ENCODE measurements at places on chromosomes 2 and 18. TPM values are rescaled to one million over a fixed set of nuclear protein-coding genes. Genes with fewer than 3 reads are reported as not detected.
A peak's percentile ranks its signal among the peaks of the same experiment; 100 is the strongest.

DNA sequence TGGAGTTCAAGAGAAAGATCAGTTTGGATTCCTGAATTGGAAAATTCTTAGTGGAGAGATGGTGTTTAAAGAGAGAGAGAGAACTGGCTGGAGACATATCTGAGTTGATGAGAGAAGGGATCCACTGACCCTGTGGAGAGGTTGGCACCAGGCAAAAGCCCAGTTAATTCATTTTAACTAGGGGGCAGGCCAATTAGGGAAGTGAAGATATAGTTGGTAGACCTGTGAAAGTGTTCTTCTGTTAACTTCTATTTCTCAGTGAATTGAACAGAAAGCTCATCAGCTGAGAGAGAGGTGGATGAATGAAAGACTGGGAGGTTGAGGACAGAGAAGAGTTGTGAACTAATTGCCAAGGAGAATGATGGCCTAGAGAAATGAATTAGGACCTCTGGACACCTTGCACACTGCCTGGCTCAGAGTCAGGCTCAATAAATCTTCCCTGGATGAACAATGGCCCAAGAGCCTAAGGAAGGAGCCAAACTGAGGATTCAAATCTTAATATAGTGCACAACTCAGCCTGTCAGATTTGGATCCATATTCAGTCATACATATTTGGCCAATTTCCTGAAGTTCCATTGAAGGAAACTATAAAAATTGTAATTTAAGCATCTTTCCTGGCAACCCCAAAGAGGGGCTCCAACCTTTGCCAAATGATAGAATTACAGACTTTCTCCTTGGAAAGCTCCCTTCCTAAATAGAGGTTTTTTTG, 82.2 kb upstream of the RMDN2 start:
- H3K4me3 ChIP-seq = no peak overlapping the region
- H3K4me1 ChIP-seq = peaks cover 19% of the 10 kb centered on the region
- H3K36me3 ChIP-seq = peaks cover 3% of the 10 kb centered on the region

DNA sequence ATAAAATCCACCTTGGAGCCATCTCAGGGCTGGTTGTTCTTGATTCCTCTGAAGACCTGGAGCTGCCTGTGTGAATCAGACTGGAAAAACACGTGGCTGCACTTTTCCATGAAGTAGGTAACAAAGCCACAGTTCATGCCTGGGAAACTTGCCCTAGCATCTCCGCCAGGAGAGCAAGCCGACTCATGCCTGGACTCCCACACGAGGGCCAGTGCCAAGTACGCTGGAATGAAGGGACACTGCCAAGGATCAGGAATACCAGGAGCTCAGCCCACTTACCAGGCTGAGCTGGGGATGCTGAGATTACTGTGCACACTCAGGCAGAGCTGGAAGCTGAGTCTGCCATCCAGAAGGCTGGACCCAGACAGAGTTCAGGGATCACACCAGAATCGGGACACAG, 10.9 kb upstream of the FHL2 start:
- H3K27me3 ChIP-seq = peaks cover 6% of the 10 kb centered on the region
- peaks cover 13% of the 10 kb centered on the region for H3K4me1 ChIP-seq
- DNase-seq = no peak
- H3K27ac ChIP-seq = no peak overlapping the region
- H3K36me3 ChIP-seq = no peaks in the 10 kb centered on the region

ZSWIM2 gene
- total RNA-seq = not detected

SAG gene
- total RNA-seq = not detected

DNA sequence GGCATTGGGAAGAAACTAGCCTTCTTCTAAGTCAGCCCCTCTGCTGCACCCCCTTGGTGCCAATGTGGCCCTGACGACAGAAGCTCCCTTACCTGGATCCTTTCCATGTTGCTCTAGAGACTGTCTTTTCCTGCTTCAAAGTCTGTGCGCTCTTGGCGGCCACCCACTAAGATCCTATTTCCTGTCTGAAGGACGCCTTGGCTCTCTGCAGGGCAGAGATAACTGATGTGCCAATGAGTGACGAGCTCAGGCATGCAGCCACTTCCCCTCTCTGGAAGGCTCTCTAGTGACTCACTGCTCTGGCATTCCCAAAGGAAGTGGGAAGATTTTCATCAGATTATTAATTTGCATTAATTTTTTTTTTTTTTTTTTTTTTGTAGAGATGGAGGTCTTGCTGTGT, 273.5 kb downstream of the CDH20 start:
- no peak overlapping the region for H3K27ac ChIP-seq
- DNase-seq = peak; percentile 46
- peaks cover 20% of the 10 kb centered on the region for H3K4me1 ChIP-seq
- peaks cover 66% of the 10 kb centered on the region for H3K27me3 ChIP-seq
- peak overlapping the region; percentile 54 for H3K4me3 ChIP-seq
- H3K36me3 ChIP-seq = peaks cover 6% of the 10 kb centered on the region

TUBB6 gene
- 57.5 TPM for total RNA-seq

- peaks cover 27% of the 10 kb centered on the region for H3K4me1 ChIP-seq
- H3K27me3 ChIP-seq = peaks cover 23% of the 10 kb centered on the region
- DNase-seq = no peak
- H3K27ac ChIP-seq = no peak overlapping the region
- H3K36me3 ChIP-seq = no peaks in the 10 kb centered on the region
These were observed 2.6 kb downstream of the CDH2 start for GRCh38 chr18:28174181-28174905.

RNF125 gene
- 0.63 TPM for total RNA-seq

CREG2 gene
- 0.42 TPM for total RNA-seq

SPAST gene
- total RNA-seq = 33.5 TPM

- no peaks in the 10 kb centered on the region for H3K27me3 ChIP-seq
- DNase-seq = no peak
- H3K36me3 ChIP-seq = no peaks in the 10 kb centered on the region
- H3K4me1 ChIP-seq = peaks cover 32% of the 10 kb centered on the region
- no peak overlapping the region for H3K4me3 ChIP-seq
These were observed 292.5 kb downstream of the TNS1 start for GRCh38 chr2:217710211-217710765.

CDKL4 gene
- total RNA-seq = 0.60 TPM

ADD2 gene
- total RNA-seq = 1.3 TPM

ZC3H6 gene
- 12.1 TPM for total RNA-seq

DNA sequence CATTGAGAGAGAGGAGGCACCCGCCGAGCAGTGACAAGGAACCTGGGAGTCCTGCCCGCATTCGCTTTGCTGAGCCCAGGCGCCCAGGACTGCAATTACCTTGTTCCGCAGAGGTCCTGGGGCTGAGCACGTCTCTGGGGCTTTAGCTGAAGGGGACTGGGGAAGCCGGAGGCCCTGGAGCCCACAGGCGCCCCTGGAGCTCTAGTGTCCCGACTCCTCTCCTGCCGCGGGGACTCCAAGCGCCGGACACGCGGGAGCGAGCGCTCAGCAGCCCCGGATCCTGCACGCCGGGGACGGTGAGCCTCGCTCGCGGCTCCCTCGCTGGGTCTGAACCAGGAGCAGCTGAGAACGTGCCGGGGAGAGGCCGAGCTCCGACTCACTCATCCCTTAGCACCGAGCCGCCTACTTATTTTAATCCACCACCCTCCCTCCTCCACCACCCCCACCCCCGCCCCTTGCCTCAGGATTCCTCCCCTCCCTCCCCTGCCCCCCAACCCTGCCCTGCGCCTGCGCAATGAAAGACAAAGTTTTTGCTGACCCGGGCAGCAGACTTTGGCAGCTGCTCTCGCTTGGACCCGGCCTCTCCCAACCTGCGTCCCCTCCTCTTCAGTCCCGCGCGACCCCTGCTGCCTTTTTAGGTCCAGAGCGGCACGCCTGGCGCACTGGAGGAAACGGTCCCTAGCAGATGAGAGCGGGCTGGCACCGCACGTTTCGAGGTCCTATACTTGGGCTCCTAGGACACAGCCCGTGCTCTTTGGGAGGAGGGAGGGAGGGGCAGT, at the start of gene OSR1:
TSS of gene OSR1 (minus strand) at position 382 of the 779 bp plus-strand sequence. CDS start 4,818 bp downstream, outside the sequence.
- no peak for DNase-seq
- H3K4me3 ChIP-seq = peak within 1 kb of the TSS; percentile 76
- peaks cover 100% of the 10 kb centered on the region for H3K27me3 ChIP-seq
- peaks cover 43% of the 10 kb centered on the region for H3K4me1 ChIP-seq
- no peak within 1 kb of the TSS for H3K27ac ChIP-seq
- peaks cover 2% of the 10 kb centered on the region for H3K36me3 ChIP-seq

DNA sequence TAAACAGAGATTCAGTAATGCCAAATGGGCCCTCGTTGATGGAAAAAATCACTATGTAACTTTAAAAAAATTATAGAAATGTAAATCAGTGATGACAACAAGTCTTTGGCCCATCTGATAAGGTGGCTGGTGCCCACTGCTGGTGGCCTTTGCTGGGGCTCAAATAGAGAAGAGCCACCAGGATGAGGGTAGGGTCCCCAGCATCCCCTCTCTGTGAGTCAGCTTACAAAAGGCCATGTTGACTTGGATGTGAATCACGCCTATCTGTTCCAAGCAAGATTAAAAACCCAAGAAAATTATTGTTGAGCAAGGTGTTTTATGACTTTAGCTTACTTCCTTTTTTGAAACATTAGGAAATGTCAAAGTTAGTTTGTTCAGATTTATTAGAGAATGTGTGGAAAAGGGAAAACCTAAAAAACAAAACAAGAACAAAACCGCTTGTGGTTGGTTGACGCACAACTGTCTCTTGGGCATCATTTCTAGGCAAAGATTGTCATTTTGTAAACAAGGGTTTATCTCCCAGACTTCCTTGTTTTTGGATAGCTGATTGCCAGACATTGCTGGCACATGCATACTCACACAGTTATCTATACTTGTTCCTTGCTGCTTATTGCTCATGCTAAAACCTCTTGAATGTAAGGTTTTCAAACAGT, 53.7 kb upstream of the ZNF396 start:
- H3K27me3 ChIP-seq = no peaks in the 10 kb centered on the region
- H3K27ac ChIP-seq = no peak overlapping the region
- H3K36me3 ChIP-seq = peaks cover 4% of the 10 kb centered on the region
- no peak for DNase-seq

IL1F10 gene
- not detected for total RNA-seq

DNA sequence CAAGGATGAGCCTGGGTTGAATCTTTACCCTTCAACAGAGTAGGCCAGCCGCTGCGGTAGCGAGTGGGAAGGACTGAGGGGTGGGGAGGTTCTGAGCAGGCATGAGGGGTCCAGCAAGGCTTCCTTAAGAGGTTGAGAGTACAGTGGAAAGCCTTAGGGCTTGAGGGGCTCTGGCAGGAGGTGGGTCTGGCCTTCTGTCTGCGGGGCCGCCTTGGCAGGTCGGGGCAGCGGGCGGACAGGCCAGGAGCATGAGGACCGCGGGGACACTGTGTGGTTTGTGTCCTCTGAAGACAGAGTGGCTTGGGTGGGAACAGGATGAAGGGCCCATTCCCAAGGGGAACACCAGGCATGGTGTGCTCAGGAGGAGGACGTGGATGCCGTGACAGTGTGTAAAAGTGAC, 250.3 kb downstream of the AGAP1 start:
- no peaks in the 10 kb centered on the region for H3K4me1 ChIP-seq
- no peaks in the 10 kb centered on the region for H3K27me3 ChIP-seq
- peaks cover 17% of the 10 kb centered on the region for H3K36me3 ChIP-seq

DNA sequence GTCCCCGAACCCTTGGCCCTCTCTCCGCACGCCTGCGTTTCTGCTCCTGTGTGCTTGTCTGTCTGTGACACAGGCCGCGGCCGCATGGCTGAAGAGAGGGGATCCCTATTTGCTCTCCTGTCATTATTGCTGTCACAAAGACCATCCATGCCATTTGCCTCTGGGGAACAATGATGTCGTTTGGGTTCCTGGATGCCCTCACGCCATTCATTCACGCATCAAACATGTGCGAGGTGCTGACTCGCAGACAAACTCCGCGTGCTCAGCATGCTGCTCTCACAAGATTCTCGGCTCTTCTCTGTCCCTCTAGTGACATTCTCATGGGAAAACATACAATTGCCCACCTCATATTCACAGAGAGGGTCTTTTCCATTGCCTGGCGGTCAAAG, 67.8 kb downstream of the ASB1 start:
- peaks cover 1% of the 10 kb centered on the region for H3K4me1 ChIP-seq
- no peak overlapping the region for H3K27ac ChIP-seq
- H3K27me3 ChIP-seq = peaks cover 2% of the 10 kb centered on the region
- DNase-seq = no peak
- no peak overlapping the region for H3K4me3 ChIP-seq

MOGAT1 gene
- not detected for total RNA-seq

- H3K4me3 ChIP-seq = no peak overlapping the region
- H3K4me1 ChIP-seq = peaks cover 16% of the 10 kb centered on the region
- no peak overlapping the region for H3K27ac ChIP-seq
These were observed 3.1 kb downstream of the ANXA4 start for GRCh38 chr2:69745035-69745434.

- H3K4me1 ChIP-seq = peaks cover 13% of the 10 kb centered on the region
- H3K4me3 ChIP-seq = no peak overlapping the region
- no peaks in the 10 kb centered on the region for H3K36me3 ChIP-seq
- DNase-seq = no peak
- H3K27ac ChIP-seq = no peak overlapping the region
These were observed 76.3 kb downstream of the MDH1 start for GRCh38 chr2:63665091-63665490.

DNA sequence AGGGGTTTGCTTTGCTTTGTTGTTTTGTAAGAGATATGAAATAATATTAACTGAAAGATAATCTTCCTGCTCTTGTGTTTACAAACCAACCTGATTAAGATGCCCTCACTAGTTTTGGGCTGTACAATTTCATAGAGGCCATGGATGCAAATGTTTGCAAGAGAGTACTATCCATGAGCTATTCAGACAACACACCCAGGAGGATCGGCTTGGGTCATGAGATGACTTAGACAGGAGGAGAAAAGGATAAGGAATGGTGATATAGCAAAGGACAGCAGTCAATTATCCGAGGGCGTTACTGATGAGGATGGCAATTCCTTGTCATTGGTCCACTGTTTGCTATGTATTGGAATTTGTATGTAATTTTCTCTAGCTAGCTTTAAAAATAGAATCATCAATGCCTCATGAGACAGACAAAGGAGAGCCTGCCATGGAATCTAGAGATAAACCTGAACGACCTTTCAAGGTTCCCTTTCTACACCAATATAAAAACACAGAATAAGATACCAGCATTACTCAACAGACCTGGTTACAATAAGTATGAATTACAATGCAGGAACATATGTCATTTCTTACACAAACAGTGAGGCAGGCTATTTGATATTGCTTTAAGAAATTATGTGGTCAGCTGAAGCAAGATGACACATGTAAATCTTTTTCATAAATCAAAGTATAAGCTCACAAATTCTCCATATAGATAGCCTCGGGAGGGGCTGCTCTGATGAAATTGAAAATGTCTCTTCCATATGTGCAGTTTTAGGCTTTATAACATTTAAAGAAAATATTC, 54.4 kb upstream of the SOS1 start:
- no peaks in the 10 kb centered on the region for H3K27me3 ChIP-seq
- no peak overlapping the region for H3K27ac ChIP-seq
- H3K36me3 ChIP-seq = no peaks in the 10 kb centered on the region
- no peak for DNase-seq
- H3K4me3 ChIP-seq = no peak overlapping the region
- peaks cover 4% of the 10 kb centered on the region for H3K4me1 ChIP-seq

GRCh38 chr2:16278421-16279200, 338.3 kb downstream of the MYCN start:
- H3K27ac ChIP-seq = no peak overlapping the region
- H3K36me3 ChIP-seq = no peaks in the 10 kb centered on the region
- H3K4me1 ChIP-seq = peaks cover 10% of the 10 kb centered on the region
- H3K4me3 ChIP-seq = no peak overlapping the region

- H3K4me1 ChIP-seq = no peaks in the 10 kb centered on the region
- H3K27me3 ChIP-seq = no peaks in the 10 kb centered on the region
- H3K4me3 ChIP-seq = no peak overlapping the region
These were observed 1292.0 kb upstream of the CHAC2 start for GRCh38 chr2:52475590-52475989.

GRCh38 chr2:197345846-197346370, 35.3 kb upstream of the ANKRD44 start:
- no peaks in the 10 kb centered on the region for H3K4me1 ChIP-seq
- DNase-seq = no peak
- no peaks in the 10 kb centered on the region for H3K36me3 ChIP-seq
- no peak overlapping the region for H3K27ac ChIP-seq
- H3K27me3 ChIP-seq = no peaks in the 10 kb centered on the region
